ENCODE measurements at places on chromosomes 2 and 18.
A peak's percentile ranks its signal among the peaks of the same experiment; 100 is the strongest.

- no peak for DNase-seq
These were observed 37.6 kb upstream of the MSTN start for GRCh38 chr2:190099890-190100697.

DNA sequence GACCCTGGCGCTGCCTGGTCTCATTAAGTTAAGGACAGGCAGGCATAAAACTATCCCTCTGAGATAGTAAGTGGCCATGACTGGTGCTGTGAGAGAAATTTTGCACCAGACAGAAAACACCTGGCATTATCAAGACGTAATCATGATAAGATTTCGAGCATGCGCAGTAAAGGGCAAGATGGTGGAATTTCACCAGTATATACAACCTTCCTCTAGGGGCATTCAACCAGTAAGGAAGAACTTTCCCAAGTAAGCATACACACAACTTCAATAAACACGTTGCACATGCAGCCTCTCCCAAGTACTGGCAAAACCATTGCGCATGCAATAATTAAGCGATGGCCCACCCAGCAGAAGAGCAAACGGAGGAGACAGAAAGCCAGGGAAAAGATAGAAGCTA lies 1376.4 kb upstream of the CRIM1 start:
- DNase-seq = no peak

GRCh38 chr2:80548469-80548868 lies 243.9 kb upstream of the LRRTM1 start:
- DNase-seq = no peak

DNA sequence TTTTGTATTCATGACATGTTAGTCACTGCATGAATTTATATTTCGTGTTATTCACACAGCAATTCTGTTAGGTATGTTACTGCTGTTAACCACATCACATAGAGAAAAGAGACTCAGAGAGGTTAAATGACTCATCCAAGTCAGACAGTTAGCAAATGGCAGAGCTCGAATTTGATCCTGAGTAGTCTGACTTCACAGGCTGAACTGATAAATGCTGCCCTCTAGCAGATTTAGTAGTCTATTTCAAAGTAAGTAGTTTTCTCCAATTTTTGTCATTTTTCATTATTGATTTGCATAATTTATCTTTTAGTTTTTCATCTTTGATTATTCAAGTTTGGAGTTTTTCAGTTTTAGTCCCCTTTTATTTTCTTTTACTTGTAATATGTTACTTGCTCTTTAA lies 58.3 kb downstream of the WDR7 start:
- peak; percentile 60 for DNase-seq

- DNase-seq = no peak
These were observed 48.0 kb downstream of the NAT8 start for GRCh38 chr2:73594251-73594650.

DNA sequence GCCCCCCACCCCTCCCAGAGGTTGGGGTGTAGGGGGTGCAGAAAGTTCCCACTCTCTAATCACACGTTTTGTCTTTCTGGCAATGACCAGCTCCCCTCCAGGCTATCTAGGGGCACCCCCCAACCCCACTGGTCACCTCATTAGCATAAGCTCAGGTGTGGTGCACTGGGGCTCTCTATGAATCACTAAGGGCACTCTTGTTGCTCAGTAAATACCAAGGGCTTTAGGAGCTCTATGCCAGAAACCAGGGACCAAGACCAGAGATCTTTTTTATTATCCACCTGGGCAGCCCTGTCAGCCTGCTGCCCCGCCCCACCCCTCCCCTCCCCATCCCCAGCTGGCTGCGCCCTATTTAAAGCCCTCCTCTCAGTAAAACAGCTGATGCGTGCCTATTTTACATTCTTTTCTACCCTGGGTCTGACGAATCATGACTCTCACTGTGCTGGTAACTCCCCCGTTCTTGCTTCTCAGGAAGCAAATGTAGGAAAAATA lies 24.3 kb downstream of the NCK2 start:
- DNase-seq = no peak

GRCh38 chr2:204738721-204739120 lies 193.4 kb downstream of the PARD3B start:
- DNase-seq = no peak
